ENCODE measurements at places on chromosomes 2 and 18.

GRCh38 chr18:11980494-11981191 is 664 bp upstream of the IMPA2 start:
- peak; percentile 89 for DNase-seq

- DNase-seq: no peak
These were observed 3.8 kb downstream of the FHL2 start for GRCh38 chr2:105394951-105395611.

GRCh38 chr2:28665041-28665704 is 86.5 kb upstream of the PPP1CB start:
- no peak for DNase-seq

- no peak for DNase-seq
These were observed 135.3 kb downstream of the MAIP1 start for GRCh38 chr2:200090683-200091082.

GRCh38 chr2:108988076-108988795 is 784 bp downstream of the EDAR start:
- no peak for DNase-seq

GRCh38 chr2:38374984-38375383 is 2.1 kb downstream of the ATL2 start:
- no peak for DNase-seq

- DNase-seq: no peak
These were observed 61.3 kb downstream of the IL1R2 start for GRCh38 chr2:102053096-102053495.

- no peak for DNase-seq
These were observed 11.2 kb upstream of the GYPC start for GRCh38 chr2:126644630-126645191.

GRCh38 chr18:4454537-4455112 is 482 bp downstream of the DLGAP1 start:
- no peak for DNase-seq

- DNase-seq: no peak
These were observed 36.0 kb downstream of the BCL11A start for GRCh38 chr2:60517446-60517845.

- no peak for DNase-seq
These were observed 786.3 kb downstream of the SOCS6 start for GRCh38 chr18:71075147-71075546.

DNA sequence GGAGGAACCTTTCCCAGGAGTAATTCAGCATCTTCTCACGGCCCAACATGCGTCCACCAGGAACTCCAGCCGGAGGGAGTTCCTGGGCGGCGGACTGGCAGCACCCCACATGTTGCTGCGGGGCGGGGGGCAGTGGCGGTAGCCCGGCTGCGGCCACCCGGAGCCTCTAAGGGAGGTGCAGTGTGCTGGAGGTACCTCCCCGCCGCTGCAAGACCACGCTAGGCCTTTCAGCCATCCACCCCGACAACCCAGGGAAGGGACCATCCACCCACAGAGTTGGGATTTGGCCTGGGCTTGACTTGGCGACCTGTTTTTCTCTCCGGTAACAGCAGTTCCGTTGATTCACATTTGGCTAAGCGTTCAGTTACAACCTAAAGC is 625 bp downstream of the LYPD6 start:
- no peak for DNase-seq

DNA sequence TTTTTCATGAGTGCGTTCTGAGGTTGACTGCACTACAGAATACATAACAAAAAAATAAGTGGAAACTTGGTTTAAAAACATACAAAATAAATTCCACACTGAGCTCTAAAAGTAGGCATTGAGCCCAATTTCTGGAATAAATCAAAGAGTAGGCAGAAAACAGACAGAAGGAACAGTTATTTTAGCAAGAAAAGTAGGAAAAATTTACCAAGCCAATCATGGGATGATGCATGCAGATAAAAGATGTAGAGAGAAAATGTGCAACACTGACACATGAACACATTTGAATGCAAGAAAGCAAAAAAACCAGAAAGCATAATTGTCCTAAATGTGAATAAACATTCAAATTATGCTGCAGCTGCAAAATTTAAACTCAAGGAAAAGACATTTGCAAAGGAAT is 308.3 kb downstream of the DLGAP1 start:
- DNase-seq: no peak

GRCh38 chr18:61845197-61845596 is 47.6 kb downstream of the RNF152 start:
- DNase-seq: no peak

- DNase-seq: peak; percentile 20
These were observed 316.5 kb downstream of the EN1 start for GRCh38 chr2:118530976-118531375.

GRCh38 chr2:215884451-215885087 is 128.8 kb downstream of the MREG start:
- DNase-seq: no peak

DNA sequence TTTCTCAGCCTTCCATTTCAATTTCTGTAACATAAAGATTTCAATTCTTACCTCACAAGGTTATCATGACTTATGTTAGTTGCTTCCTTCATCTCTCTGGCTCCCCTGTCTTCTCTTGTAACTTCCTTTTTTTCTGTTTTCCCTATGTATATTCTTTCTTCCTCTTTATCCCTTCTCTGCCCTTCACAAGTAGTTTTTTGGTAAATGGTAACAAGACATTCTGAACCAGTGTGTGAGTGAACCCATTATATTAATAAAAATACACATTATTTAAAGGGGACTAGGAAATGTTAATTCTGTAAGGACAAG is 8.4 kb downstream of the ACSL3 start:
- no peak for DNase-seq

DNA sequence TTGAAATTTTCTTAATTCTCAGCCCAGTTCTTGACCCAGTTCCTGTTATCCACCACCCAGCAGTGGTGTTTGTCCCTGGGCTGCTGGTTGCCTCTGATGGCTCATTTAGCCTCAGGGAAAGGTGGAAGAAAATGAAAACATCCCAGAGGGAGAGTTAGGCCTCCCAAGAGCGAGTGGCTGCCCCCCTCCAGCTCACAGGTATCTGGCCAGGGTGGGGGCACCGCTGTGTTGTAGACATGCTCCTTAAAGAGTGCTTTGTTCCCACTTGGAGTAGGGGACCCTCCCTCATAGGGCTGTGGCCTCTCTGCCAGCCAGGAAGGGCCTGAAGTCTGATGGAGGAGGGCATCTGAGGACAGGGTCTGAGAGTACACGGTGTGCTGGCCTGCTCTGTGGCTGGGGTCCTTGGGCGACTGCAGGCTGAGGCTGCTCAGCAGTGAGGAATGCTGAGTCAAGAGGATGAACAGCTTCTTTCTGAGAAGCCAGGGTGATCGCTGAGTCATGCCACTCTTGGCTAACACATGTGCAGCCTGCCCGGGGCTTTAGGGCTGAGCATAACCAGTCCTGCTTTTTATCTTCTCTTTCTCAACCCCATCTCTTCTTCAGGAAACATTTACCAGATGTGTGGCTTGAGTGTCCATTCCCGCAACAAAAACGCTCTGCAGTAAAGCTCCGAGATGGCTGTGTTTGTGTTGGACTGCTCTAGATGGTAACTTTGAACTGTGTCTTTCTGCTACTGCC is 72.3 kb downstream of the IL1R2 start:
- DNase-seq: peak; percentile 53

GRCh38 chr2:7450833-7451190 is 533.6 kb downstream of the RNF144A start:
- no peak for DNase-seq

GRCh38 chr2:239498981-239499634 is 98.3 kb upstream of the HDAC4 start:
- DNase-seq: no peak

DNA sequence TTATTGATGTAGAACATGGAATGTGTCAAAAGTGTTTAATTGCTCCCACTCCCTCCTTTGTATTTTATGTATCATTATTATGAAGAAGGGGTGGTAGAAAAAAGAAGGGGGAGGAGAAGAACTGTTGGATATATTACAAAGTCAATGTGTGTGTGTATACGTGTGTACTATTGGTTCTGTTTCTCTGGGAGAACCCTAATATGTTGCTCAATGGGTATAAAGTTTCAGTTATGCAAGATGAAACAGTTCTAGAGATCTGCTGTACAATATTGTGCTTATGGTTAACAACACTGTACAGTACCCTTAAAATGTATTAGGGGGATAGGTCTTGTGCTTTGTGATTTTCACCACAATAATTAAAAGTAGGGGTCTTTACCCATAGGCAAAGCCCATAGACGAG is 58.1 kb upstream of the ZC3H15 start:
- DNase-seq: no peak

- no peak for DNase-seq
These were observed 4.2 kb downstream of the TTC27 start for GRCh38 chr2:32632089-32632488.

DNA sequence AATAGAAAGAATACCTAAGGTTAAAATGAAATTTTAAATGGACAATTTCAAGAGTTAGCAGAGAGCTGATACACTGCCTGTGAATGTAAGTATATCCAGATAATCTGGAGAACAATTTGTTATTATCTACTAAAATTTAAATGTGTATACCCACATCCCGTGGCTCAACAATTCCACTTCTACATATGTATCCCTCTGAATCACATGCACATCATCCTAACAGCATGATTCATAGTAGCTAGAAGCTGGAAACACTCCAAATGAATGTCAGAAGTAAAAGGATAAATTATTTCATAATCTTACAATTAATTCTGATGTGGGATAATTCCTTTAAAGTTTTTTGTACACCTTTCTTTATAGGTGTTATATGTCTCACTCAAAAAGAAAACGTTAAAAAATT is 87.9 kb downstream of the CNTNAP5 start:
- DNase-seq: no peak

GRCh38 chr2:99747842-99748241 is 258.0 kb upstream of the REV1 start:
- DNase-seq: no peak

GRCh38 chr2:175175896-175176295 is 5.6 kb downstream of the ATP5MC3 start:
- no peak for DNase-seq

DNA sequence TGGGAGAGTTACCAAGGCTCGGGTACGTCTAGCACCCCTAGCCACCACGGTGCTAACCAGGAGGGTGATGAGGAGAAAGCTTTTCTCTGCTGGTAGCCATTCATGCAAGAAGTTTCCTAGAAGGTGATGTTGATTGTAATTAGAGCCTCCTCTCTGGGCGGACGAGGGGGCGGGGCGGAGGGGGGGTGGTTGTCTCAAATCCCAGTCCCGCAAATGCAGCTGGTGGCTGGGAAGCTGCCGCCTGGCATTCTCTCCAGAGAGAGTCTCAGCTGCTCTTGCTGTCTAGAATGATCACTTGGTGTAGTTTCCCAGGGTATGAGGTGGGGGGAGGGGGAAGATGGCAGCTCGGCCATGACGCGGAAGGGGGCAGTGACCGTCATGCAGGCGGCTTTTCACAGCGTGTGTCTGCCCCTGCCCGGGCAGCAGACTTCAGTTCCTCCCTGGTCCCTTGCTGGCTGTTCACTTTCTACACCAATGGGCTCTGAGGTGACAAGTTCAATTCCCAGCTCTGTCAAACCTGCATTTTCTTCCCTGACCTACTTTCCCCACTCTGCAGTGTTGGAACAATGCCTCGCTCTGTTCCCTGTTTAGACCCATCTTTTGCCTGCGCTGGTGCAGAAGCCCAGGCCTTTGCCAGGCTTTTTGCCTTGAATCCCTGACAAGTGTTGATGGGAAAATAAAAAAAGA is 61.5 kb upstream of the KLF7 start:
- no peak for DNase-seq

- DNase-seq: no peak
These were observed 119.5 kb upstream of the LMAN1 start for GRCh38 chr18:59478591-59478990.

DNA sequence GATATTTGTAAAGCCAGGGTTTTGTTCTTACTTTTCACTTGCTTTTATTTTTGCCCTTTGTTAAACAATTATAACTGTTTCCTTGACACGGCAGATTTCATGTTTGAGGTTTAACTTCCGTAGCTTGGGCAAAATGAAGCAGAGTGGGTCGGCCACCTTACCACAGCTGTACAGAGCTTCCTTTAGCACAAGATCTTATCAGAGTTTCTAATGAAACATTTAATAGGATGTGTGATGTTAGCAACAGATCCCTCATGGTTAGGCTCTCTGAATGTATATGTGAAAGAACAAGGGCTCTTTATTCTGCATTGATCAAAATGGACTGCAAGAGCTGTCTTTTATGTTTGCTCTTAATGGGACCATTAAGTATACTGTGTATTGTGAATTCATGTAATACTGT is 22.3 kb downstream of the RNF125 start:
- DNase-seq: no peak

GRCh38 chr2:24021122-24021998 is 11.5 kb downstream of the MFSD2B start:
- no peak for DNase-seq

- DNase-seq: no peak
These were observed 77.5 kb upstream of the ITPRID2 start for GRCh38 chr2:181814057-181814491.

DNA sequence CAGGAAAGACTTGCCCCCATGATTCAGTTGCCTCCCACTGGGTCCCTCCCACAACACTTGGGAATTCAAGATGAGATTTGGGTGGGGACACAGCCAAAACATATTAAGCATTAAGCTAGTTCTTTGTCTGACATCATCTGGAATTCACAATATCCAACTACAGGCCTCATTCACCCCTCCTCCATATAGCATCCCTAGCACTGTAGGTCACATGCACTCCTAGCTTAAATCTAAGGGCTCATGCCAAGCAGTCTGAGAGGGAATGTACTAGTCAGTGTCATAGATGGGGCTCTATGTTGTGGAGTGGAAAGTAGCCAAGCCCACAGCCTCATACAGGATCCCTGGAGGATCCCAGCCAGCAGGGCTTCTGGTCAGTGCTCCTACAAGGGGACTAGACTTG is 92.1 kb downstream of the IRS1 start:
- DNase-seq: no peak

DNA sequence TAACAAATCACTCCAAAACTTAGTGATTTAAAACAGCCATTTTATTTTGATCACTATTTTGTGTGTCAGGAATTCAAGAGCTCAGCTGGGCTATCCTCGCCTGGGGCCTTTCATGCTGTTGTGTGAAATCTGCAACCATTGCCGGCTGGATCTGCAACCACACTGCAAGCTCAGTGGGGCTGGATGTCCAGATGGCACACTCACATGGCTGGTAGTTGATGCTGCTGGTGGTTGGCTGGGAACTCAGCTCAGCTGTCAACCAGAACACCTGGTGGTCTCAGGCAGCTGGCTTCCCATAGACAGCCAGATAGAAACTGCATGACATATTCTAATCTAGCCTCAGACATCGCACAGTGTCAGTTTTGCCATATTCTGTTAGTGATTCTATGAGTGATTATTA is 30.6 kb upstream of the AP1S3 start:
- no peak for DNase-seq

DNA sequence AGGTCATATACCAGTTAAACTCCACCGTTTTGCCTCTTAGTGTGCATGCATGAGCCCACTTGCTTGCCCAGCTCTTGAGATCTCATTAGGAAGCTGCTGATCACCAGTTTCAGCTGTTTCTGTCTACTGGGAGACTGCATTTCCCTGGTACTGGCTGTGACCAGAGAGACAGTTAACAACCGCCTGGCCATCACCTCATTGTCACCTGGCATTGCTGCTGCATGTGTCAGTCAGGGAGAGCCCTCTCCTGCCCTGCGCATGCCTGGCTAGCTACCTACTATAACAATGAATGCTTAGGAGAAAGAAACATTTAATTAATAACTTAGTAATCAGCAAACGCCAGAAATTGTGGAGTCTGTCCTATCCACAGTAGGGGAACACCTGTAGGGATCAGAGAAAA is 265.8 kb upstream of the CYRIA start:
- no peak for DNase-seq

- no peak for DNase-seq
These were observed 108.5 kb upstream of the ID2 start for GRCh38 chr2:8573234-8573941.

GRCh38 chr18:21513741-21514140 is 86.8 kb downstream of the ESCO1 start:
- no peak for DNase-seq

All from GOT3 (cell line).